ENCODE measurements at places on chromosomes 3 and 15. TPM values are rescaled to one million over a fixed set of nuclear protein-coding genes. Genes with fewer than 3 reads are reported as not detected.

DNA sequence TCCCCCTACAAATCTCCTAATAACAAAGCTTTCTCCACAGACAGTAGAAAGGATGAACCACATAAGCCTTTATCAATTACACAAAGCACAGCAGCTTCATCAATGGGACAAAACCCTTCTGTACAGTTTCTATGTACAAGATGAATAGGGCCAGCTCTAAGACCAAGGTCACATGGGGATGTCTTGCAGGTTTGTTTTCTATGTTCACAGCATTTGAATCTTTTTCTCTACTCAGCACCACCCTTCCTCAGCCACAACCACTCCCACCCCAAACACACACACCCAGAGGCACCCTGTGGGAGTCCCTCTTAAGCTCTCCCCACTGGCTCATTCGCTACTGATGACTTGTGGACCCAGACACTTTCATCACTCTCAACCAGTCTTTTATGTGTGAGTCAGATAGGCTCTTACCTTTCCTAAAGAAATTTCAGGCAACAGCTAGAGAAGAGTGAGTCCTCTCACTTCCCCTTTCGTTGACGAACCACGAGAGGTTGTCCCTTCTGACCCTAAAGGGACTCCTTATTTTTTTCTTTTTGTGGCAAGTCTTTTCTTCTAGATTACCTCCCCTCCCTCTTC, 57.9 kb downstream of the ARHGAP31 start:
- no peak for DNase-seq

GRCh38 chr3:76083992-76084391, 298.6 kb upstream of the ZNF717 start:
- DNase-seq: no peak

- no peak for DNase-seq
Observed at GRCh38 chr3:112498914-112499711, at the start of gene BTLA. Gene BTLA (minus strand): TSS chr3:112499472. CDS start chr3:112499358, 114 bp downstream.

GRCh38 chr15:67082007-67082536, 16.7 kb downstream of the SMAD3 start:
- DNase-seq: no peak

DNA sequence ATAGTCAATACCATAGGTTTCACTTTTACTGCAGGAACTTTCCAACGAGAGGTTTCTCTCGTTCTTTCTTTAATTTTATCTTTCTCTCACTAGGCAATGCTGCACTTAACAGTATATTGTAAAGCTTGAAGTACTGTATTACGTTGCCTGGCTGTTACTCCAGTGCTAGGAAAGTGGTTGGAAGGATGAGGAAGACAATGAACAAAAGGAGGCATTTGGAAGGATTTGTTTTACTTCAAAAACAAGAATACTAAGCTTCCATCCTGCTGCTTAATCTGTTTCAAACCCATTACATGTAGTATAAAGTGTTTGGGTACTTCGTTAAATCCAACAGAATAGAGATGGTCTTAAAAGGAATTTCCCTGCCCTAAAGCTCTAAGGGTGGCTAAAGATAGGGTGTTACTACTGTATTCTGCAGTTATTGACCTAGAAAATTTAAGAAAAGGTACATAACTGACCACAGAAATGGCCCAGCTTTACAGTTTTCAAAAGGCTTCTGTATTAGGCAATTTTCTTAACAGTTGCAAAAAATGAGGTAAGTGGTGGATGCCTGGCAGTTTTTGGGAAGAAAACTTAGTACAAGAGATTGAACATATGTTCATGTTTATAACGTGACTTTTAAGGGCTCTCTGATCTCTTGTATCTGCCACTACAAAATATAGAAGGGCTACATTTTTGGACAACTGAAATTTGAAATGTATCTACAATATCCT, 785 bp upstream of the IFT57 start:
- no peak for DNase-seq

DNA sequence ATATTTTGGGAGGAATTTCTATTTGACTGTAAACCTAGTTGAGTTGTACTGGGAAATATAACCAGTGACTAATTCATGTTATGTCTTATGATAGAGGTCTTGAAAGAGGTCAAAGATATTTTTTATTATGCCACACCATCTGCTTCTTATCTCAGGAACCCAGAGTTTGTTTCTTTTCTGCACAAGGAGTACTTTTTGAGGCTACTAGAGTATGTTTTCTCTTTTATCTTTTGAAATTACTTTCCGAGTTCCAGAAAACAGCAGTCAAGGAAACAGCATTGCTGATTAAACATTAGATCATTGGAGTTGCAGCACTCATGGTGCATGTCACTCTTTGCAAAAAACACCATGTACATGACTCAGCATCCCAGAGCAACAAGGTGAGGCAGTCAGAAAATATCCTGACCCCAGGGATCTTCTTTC, 645.8 kb upstream of the NR2F2 start:
- DNase-seq: no peak

- DNase-seq: no peak
Observed at GRCh38 chr3:142003291-142003690, 126.8 kb downstream of the ATP1B3 start.

DNA sequence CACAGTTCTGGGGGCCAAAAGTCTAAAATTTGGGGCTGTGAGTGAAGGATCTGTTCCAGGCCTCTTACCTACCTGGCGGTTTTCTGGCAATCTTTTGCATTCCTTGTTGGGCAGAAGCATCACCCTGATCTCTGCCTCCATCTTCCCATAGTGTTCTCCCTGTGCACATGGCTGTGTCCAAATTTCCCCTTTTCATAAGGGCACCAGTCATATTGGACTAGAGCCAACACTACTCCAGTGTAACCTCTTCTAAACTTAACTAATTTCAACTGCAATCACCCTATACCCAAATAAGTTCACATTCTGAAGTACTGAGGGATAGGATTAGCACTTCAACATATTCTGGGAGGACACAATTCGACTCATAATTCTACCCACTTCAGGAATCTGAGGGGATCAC, 85.0 kb downstream of the CCNL1 start:
- no peak for DNase-seq

GRCh38 chr15:94972314-94972713, 741.0 kb downstream of the MCTP2 start:
- DNase-seq: no peak

GRCh38 chr15:99466701-99467337, 99.0 kb upstream of the MEF2A start:
- no peak for DNase-seq

DNA sequence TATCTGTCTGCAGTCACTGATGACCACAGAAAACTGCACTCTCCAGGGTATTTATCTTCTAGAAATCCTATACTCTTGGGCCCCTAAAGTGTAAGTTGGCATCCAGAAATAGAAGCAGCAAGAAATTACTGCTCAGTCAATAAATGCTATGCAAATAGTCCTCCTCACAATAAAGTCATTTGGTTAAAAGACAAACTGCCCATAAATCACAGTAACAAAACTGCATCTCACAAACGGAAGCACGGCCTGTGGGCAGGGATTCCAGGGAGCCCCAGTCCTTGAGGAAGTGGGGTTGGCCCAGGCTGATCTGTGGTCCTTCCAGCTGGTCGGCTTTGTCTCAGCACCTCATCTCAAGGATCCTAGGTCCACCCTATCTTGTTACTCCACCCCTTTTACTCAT, 29.7 kb upstream of the SPATA12 start:
- DNase-seq: no peak

GRCh38 chr3:80094589-80094988, 326.8 kb upstream of the ROBO1 start:
- DNase-seq: no peak

DNA sequence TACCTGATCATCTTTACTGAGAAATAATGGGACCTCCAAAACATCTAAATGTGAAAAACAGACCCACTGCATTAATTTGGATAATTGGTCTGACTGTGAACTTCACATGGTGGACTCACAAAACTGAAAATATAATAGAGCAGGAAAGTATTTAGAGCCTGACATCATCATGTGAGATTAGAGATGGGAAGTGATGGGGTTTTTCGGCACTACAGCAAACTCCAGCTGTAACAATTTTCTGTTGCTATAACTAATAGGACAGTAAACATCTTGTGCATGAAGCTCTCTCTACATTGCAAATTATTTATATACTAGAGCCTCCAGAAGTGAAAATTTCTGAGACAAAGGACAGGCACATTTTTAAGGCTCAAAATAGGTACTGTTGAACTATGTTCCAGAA, 32.2 kb downstream of the VEPH1 start:
- no peak for DNase-seq

- DNase-seq: peak; percentile 93
Observed at GRCh38 chr15:22980189-22981050, at the start of gene CYFIP1. Gene CYFIP1 (minus strand): TSS chr15:22980368. CDS start chr15:22947285, 33,083 bp downstream.

Gene SEC61A1
- 134 TPM for total RNA-seq

Gene CYP8B1
- not detected for total RNA-seq

Gene ALDH1A3
- total RNA-seq: 3.4 TPM

Gene SPESP1
- total RNA-seq: 9.2 TPM

Gene MAP1A
- 24.5 TPM for total RNA-seq
